ENCODE measurements at places on chromosomes 11 and 22. TPM values are rescaled to one million over a fixed set of nuclear protein-coding genes. Genes with fewer than 3 reads are reported as not detected.

SLC29A2 gene
- total RNA-seq = under 0.01 TPM

DNA sequence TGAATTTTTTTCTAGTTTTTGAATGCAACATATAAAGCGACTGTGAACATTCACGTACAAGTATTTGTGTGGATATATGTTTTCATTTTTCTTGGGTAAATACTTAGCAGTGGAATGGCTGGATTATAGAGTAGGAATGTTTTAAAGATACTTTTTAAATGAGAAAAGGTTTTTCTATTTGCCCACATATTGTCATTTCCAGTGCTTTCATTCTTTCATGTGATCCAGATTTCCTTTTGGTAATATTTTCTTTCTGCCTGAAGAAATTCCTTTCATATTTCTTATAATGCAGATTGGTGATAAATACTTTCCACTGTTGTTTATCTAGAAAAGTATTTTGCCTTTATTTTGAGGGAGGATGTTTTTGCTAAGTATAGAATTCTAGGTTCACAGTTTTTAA lies 7.9 kb downstream of the DDB2 start:
- no peak overlapping the region for H3K4me3 ChIP-seq
- H3K36me3 ChIP-seq = peaks cover 29% of the 10 kb centered on the region
- DNase-seq = no peak

NELL1 gene
- total RNA-seq = not detected

- DNase-seq = no peak
- H3K27me3 ChIP-seq = no peaks in the 10 kb centered on the region
- no peaks in the 10 kb centered on the region for H3K4me1 ChIP-seq
- H3K4me3 ChIP-seq = no peak overlapping the region
- H3K27ac ChIP-seq = peak overlapping the region; percentile 59
These were observed 162.8 kb downstream of the ARHGAP42 start for GRCh38 chr11:100849901-100850235.

DNA sequence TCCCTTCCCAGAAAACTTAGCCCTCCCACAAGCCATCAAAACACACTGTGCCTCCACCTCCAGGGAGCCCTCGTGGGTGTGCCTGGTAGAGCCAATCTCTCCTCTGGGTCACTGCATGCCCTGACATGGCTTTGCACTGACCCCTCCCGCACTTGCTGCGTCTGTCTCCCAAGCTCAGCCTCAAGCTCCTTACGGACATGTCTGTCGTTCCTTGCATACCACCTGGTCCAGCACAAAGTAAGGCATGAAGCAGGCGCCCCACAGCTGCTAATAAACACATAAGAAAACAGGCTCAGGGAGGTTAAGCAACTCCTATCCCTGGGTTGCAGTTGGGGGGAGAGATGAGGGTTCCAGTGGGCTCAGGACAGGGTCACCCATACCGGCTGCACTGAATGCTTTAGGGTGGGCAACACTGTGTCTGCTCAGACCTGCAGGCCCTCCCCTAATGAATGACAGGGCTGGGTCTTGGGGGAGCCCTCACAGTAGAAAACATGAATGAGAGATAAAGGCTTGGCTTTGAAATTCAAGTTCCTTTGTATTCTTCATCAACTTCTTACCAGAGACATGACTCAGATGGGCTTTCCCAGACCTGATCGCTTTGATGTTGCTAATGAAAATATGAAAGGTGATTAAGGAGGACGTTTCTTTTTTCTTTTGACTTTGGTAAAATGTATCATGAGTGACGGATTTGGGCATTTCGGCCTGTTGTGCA lies 38.0 kb downstream of the PHF21B start:
- no peak overlapping the region for H3K27ac ChIP-seq
- H3K4me1 ChIP-seq = no peaks in the 10 kb centered on the region
- H3K36me3 ChIP-seq = no peaks in the 10 kb centered on the region
- no peak overlapping the region for H3K4me3 ChIP-seq
- peaks cover 22% of the 10 kb centered on the region for H3K27me3 ChIP-seq

OR51A7 gene
- not detected for total RNA-seq

- no peak overlapping the region for H3K27ac ChIP-seq
- H3K36me3 ChIP-seq = no peaks in the 10 kb centered on the region
- H3K4me1 ChIP-seq = peaks cover 6% of the 10 kb centered on the region
These were observed 35.3 kb upstream of the FZD4 start for GRCh38 chr11:86990515-86990914.

DNA sequence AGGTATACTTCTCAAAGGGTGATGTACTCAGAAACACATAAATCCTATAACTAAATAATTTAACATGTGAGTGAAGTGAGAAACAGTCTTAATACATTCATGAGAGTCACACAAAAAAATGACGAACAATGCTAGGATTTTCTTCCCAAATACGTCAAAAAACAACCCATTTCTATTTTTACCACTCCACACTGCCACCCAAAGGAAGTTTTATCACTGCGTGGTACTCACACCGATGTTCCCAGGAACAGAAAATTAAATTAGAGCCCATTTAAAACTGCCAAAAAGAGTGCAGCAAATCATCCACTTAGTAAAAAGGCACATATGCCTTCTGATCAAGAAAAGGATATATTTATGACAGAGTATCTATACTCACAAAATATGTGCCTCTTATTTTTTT lies 710.9 kb upstream of the FAT3 start:
- no peaks in the 10 kb centered on the region for H3K4me1 ChIP-seq
- no peak overlapping the region for H3K27ac ChIP-seq
- no peaks in the 10 kb centered on the region for H3K27me3 ChIP-seq

DNA sequence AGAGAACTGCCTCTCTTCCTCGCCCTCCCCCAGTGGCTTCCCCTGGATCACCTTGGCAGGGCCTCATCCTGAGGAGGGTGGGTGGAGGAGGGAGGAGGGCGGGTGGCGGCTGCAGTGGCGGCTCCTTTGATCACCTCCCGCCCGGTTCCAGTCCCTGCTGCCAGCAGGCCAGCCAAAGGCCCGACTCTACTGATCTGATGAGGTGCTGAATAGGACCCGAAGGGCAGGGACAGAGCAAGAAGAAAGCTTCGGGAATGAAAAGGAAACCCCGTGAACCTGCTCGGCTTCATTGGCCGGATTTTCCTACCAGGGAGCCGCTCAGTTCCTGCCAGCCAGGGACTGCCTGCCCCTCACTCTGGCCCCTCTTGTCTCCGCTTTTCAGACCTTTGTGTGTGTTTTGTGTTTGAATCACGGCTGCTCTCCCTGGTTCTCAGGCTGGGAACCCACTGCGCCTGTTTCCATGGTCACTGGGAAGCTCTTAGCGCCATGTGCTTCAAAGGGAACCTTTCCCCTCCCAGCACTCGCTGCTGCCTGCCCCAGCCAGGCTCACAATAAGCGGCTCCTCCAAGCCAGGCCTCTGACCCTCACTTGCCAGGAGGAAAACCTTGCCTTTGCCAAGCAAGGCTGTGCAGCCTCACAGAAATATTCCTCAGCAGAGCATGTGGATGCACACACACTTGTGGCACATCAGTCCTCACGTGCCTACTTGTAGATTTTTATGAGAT lies 56.8 kb downstream of the C22orf31 start:
- H3K4me3 ChIP-seq = no peak overlapping the region
- H3K4me1 ChIP-seq = peaks cover 2% of the 10 kb centered on the region
- no peaks in the 10 kb centered on the region for H3K36me3 ChIP-seq
- no peak overlapping the region for H3K27ac ChIP-seq
- DNase-seq = peak; percentile 15
- no peaks in the 10 kb centered on the region for H3K27me3 ChIP-seq

CHEK1 gene
- total RNA-seq = 30.3 TPM

GRCh38 chr22:43216738-43217137 lies 29.8 kb upstream of the TTLL12 start:
- H3K4me1 ChIP-seq = no peaks in the 10 kb centered on the region
- no peak for DNase-seq
- no peak overlapping the region for H3K4me3 ChIP-seq

GRCh38 chr22:41411021-41411851 lies 29.5 kb downstream of the TEF start:
- peaks cover 11% of the 10 kb centered on the region for H3K4me1 ChIP-seq
- DNase-seq = no peak
- no peaks in the 10 kb centered on the region for H3K27me3 ChIP-seq
- H3K4me3 ChIP-seq = no peak overlapping the region

EMSY gene
- total RNA-seq = 22.0 TPM

DNA sequence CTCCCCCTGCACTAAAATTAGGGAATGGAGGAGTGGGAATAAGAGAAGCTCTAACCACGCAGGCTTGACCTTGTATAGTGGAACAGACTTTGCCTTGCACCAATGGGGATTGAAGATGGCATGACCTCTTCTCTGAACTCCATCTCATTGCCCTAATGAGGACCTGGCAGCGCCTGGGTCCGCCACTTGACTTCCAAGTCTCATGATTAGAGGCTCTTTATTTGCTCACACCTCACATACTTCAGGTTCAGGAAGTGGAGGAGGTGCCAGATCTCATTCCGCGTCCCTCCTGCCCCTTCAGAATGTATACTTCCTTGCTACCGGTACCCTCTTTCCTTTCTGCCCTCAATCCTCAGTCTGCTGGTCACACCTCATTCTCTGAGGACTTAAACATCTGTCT lies 106.0 kb upstream of the CD44 start:
- H3K27me3 ChIP-seq = no peaks in the 10 kb centered on the region
- no peak overlapping the region for H3K4me3 ChIP-seq
- H3K4me1 ChIP-seq = peaks cover 13% of the 10 kb centered on the region
- H3K36me3 ChIP-seq = no peaks in the 10 kb centered on the region
- H3K27ac ChIP-seq = no peak overlapping the region

LMNTD2 gene
- 0.28 TPM for total RNA-seq

DNA sequence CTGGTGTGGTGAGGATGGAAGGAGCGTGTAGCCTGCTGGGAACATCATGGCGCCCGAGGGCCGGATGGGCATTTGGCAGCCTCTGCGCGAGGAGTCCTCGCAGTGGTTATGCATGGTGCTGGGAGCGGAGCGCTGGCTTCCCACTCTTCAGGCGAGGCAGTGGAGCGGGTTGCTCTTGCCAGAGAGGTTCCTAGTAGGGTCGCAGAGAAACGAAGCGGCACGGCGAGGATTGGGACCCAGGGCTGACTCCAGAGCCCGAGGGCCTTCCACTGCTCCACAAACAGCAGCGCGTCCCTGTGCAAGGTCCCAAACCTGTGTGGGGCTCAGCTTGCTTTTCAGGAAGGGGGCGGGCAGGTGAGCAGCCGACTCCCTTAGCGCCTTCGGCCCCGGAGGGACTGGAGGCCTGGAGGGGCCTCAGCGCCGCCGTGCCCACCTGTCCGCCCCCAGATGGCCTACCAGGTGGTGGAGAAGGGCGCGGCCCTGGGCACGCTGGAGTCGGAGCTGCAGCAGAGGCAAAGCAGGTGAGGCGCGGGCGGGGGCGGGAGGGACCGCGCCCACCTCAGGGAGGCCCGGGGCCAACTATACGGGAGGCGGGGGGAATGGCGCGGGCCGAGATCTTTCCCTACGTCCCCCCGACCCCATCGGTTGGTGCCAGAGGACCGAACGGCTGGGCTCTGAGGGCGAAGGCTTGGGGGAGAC lies 7.2 kb downstream of the ATG16L2 start:
- no peaks in the 10 kb centered on the region for H3K36me3 ChIP-seq
- no peak for DNase-seq

GRCh38 chr11:20258376-20258895 lies 98.2 kb upstream of the DBX1 start:
- H3K4me1 ChIP-seq = no peaks in the 10 kb centered on the region
- H3K4me3 ChIP-seq = no peak overlapping the region
- no peak overlapping the region for H3K27ac ChIP-seq

DNA sequence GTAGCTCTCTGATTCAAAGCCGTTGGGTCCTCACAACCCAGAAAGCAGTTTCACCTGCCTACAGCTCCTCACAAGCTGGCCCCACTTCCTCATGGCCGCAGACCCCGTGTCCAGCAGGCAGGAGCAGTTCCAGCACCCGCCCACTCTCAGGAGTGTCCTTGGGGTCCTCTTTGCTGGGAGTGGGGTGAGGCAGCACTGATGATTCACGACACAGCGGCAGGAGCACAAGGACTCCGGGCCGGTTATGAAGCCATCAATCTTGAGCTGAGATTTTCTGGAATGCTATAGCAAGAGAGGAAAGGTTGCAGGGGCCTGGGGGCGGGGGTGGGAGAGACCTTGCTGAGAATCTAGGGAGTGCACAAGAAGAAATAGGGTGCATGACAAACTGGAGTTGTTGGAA lies 311.2 kb downstream of the NXPE2 start:
- no peak overlapping the region for H3K4me3 ChIP-seq
- H3K27ac ChIP-seq = no peak overlapping the region

GRCh38 chr22:32961497-32961896 lies 96.7 kb downstream of the SYN3 start:
- no peaks in the 10 kb centered on the region for H3K36me3 ChIP-seq
- H3K4me1 ChIP-seq = no peaks in the 10 kb centered on the region
- no peak overlapping the region for H3K27ac ChIP-seq
- no peak for DNase-seq
- no peak overlapping the region for H3K4me3 ChIP-seq
- H3K27me3 ChIP-seq = peaks cover 7% of the 10 kb centered on the region

OR51B4 gene
- total RNA-seq = not detected

CCT8L2 gene
- not detected for total RNA-seq

SLC22A25 gene
- total RNA-seq = not detected

DNA sequence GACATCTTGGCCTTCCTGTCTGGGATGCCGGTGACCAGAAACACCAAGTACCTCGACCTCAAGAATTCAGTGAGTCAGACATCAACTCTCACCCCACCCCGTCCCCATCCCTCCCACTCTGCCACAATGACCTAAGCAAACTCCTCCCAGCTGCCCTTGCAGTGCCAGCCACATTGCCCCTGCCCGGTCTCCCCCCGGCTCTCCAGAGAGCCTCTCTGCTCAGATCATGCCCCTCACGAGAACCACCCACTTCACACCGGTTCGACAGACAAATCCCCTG lies 23.6 kb upstream of the MYRF start:
- H3K27me3 ChIP-seq = no peaks in the 10 kb centered on the region
- no peak overlapping the region for H3K27ac ChIP-seq
- H3K36me3 ChIP-seq = peaks cover 13% of the 10 kb centered on the region
- DNase-seq = peak; percentile 50

GRCh38 chr11:15667127-15667725 lies 552.5 kb downstream of the INSC start:
- H3K27me3 ChIP-seq = no peaks in the 10 kb centered on the region
- DNase-seq = peak; percentile 70
- H3K36me3 ChIP-seq = no peaks in the 10 kb centered on the region
- no peak overlapping the region for H3K27ac ChIP-seq

KRTAP5-1 gene
- not detected for total RNA-seq

ATP6V1E1 gene
- 151 TPM for total RNA-seq

RPS13 gene
- 1,189 TPM for total RNA-seq

ROBO3 gene
- 10.3 TPM for total RNA-seq

EFCAB6 gene
- total RNA-seq = 1.1 TPM

DNA sequence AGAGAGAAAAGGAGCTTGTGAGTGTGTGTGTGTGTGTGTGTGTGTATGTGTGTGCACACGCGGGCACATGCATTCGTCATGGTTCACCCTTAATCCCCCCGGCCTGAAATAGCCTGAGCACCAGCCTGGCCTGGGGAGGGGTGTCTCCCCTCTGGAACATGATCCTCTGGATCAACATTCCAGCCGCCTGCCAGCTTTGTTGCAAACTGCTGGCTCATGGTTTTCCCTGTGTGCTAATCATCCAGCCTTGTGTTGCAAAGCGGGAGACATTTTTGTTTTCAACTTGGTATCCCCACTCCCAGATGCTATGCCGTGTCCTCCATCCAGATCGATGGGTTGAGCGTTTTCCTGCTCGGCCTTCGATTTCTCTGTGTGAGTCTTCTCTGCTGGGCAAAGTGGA lies 94.3 kb downstream of the FEZ1 start:
- H3K27me3 ChIP-seq = peaks cover 7% of the 10 kb centered on the region
- peak; percentile 26 for DNase-seq
- H3K4me1 ChIP-seq = peaks cover 8% of the 10 kb centered on the region
- H3K4me3 ChIP-seq = no peak overlapping the region
- peaks cover 2% of the 10 kb centered on the region for H3K36me3 ChIP-seq

GRCh38 chr11:107733518-107733917 lies 21.7 kb upstream of the SLN start:
- no peak overlapping the region for H3K4me3 ChIP-seq
- H3K27me3 ChIP-seq = no peaks in the 10 kb centered on the region
- DNase-seq = no peak
- H3K27ac ChIP-seq = no peak overlapping the region
